Erythroblast (primary cell): ENCODE measurements at places on chromosomes 3 and 15.

DNA sequence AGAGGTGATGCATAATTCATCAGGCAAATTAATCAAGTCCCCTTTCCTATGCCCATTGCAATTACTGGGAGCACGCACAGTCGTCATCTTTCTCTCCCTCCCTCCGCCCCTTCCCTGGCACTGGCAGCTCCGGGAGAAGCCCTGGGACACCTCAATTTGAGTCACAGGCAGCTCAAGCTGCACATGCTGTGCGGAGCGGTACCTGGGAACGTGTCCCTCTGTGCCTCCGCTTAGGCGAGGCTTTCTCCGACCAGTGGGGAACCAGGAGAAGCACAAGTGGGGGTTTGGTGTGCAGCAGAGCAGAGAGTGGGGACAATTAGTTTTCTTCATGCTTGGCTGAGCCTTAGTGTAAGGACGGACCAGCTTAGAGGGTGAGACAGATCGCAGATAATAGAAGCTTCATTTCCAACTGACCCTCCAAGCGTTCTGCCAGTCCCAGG, 88.3 kb downstream of the SOX14 start:
- DNase-seq, result no peak

GRCh38 chr3:25287291-25287884, 140.7 kb upstream of the RARB start:
- DNase-seq, result no peak

- no peak for DNase-seq
These were observed 101.4 kb downstream of the ABI3BP start for GRCh38 chr3:100891827-100892226.

DNA sequence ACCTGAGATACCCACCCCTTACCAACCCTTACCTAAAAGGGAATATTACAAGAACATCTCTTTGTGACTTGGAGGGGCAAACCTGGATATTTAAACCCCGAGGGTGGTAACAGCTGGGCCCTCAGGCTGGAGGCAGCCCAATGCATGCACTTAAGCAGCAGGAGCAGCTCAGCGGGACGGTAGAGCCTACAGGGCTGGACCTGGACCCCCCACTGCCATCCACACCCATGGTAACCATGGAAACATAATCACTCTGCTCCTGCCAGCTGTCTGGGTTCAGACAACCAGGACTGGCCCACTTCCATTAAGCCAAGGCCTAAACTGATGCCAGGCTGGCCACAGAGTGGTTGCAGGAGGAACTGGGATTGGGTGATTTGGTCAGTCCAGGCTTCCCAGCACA, 52.8 kb downstream of the ETFA start:
- no peak for DNase-seq
